ENCODE measurements at places on chromosomes 16 and 17. TPM values are rescaled to one million over a fixed set of nuclear protein-coding genes. Genes with fewer than 3 reads are reported as not detected.

Gene GAS2L2
- 0.22 TPM for total RNA-seq

Gene CES5A
- total RNA-seq = not detected

Gene CLEC18C
- not detected for total RNA-seq

Gene TP53TG3
- not detected for total RNA-seq

Gene SGCA
- total RNA-seq = not detected

Gene RANBP10
- total RNA-seq = 12.0 TPM

Gene ABHD15
- total RNA-seq = 4.9 TPM

DNA sequence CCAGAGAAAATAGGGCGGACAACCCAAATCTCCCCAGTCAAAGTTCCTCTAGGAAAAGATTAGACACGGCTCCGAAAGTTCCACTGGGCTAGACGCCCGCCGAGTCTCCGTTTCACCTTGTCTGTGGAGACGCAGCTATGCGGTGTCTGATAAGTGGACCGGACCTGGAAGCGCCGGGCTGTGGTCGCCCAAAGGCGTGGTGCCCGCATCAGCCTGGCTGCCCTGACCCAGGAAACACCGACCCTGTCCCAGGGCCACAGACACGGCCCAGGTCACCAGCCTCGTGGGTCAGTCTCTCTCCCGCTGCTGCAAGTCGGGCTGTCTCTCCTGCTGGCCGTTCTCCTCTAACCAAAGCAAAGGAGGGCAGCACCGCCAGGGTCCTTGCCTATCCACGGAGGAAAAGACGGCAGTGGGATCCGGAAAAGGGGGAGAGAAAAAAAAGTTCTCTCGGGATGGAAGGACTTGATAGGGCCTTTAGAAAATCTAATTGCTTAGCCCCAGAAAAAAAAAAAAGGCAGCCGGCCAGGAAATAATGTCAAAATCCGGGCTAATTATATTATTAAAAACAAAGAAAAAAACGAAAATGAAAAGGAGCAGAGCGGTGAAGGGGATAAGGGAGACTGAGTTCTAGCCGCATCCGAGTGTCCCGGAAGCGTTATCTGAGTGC lies 13.9 kb upstream of the FOXF1 start:
- H3K36me3 ChIP-seq = no peaks in the 10 kb centered on the region
- H3K27me3 ChIP-seq = peaks cover 60% of the 10 kb centered on the region
- no peak overlapping the region for H3K4me3 ChIP-seq
- DNase-seq = no peak
- H3K27ac ChIP-seq = no peak overlapping the region

DNA sequence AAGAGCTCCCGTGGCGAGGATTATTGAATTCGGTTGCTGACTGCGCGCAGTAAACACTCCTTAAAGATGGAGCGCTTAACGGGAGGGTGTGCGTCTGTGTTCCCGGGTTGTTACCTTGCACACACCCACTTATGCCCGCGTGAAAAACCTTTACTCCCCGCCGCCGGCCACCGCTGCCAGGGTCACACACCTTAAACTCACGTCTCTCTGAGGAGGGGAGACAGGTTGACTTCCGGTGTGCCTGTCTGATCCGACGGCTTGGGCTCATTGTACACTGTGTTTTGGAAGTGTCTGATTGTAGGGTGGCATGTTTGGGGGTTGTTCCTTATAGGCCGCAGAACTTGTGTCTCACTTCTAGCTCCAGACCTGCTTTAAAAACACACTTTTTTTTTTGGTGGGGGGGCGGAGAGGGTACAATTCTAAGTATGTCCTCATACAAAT lies 66.8 kb downstream of the KPNA2 start:
- DNase-seq = peak; percentile 35
- no peaks in the 10 kb centered on the region for H3K36me3 ChIP-seq
- peaks cover 18% of the 10 kb centered on the region for H3K4me1 ChIP-seq
- peak overlapping the region; percentile 72 for H3K4me3 ChIP-seq

DNA sequence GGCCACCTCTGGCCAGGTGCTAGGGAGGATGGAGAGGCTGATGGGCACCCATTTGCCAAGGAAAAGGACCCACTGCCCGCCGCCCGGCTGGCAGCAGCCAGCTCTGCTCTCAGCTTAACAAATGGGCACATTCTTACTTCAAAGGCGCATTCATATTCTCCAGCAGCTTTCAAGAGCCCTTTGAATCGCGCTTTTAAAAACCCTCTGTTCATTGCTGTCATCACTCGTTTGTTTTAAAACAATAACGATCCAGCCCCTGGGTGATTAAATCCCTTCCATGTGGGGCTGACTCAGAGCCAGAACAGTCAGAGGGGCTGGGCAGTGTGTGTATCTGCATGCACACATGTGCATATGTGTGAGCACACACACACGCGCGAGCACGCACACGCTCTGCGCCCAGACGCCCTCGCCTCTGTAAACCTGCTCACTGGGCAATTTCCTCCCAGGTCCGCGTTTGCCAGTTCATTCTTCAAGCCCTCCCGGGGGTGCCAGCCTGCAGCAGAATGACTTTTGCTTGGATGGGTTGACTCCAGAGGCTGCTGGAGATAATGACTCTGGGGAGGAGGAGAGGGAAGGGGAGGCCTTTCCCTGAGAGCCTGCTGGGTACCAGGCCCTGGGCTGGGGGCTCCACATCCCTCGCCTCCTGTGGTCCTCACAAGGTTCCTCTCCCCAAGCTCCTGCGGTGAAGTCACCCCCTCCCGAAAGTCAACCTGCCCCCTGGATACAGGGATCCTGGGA lies 133.1 kb downstream of the SDK2 start:
- no peaks in the 10 kb centered on the region for H3K4me1 ChIP-seq
- peaks cover 2% of the 10 kb centered on the region for H3K27me3 ChIP-seq
- DNase-seq = no peak

GRCh38 chr17:76076765-76077583 lies 2.0 kb upstream of the ZACN start:
- no peak overlapping the region for H3K27ac ChIP-seq
- peak; percentile 57 for DNase-seq
- peaks cover 33% of the 10 kb centered on the region for H3K27me3 ChIP-seq
- peaks cover 67% of the 10 kb centered on the region for H3K4me1 ChIP-seq

DNA sequence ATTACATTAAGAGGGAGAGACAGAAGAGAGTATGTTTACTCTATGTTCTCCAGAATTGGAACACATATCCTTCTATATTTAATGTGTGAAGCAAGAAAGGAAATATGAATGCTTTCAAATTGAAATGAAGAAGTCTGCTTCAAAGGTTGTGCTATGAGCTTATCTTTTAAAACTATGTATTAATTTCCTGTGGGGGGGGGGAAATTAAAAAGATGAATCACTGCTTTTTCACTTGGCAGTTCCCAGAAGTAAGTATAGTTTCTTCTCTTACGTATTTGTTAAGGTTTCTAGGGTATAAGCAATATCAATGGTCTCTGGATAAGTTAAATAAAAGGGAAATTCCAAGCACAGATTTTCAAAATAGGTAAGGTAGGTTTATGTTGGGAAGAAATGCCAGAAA lies 7.0 kb downstream of the TERF2 start:
- no peak overlapping the region for H3K4me3 ChIP-seq
- no peak overlapping the region for H3K27ac ChIP-seq
- no peaks in the 10 kb centered on the region for H3K4me1 ChIP-seq

DNA sequence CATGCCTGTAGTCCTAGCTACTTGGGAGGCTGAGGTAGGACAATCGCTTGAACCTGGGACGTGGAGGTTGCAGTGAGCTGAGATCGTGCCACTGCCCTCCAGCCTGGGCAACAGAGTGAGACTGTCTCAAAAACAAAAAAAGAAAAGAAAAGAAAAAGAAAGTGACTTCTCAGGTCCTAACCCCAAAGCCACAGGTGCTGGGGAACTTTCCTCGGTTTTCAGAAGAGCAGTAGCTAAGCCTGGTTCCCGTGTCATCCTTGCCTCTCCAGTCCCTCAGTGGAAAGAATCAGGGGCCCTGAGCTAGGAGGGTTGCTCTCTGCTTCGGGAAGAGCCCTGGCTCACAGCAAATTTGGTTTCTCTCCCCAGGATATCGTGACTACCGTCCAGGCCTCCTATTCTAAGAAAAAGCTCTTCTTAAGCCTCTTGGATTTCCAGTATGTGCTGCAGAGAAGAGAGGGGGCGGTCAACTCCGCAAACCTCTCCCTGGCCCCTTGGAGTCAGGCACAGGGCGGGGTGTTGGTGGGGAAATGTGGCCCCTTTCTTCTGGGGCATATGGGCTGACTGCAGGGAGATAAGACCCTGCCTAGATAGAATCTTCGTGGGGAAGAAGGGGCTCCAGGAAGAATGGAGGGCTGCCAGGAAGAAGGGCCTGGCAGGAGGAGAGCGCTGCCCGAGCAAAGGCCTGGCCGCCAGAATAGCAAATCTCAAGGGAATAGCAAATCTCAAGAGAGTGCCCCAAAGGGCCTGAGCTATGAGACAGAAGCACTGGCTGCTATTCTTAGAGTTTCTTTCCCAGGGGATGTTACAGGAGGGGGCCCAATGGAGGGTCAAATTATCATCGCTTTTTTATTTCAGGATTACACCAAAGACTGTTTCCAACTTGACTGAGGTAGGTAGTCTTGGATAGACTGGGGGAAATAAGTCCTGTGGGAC lies 8.3 kb upstream of the NLRC5 start:
- H3K27me3 ChIP-seq = no peaks in the 10 kb centered on the region
- no peak overlapping the region for H3K4me3 ChIP-seq
- no peak for DNase-seq
- no peak overlapping the region for H3K27ac ChIP-seq

GRCh38 chr16:83458612-83459011 lies 349.2 kb upstream of the HSBP1 start:
- no peaks in the 10 kb centered on the region for H3K4me1 ChIP-seq
- peaks cover 2% of the 10 kb centered on the region for H3K27me3 ChIP-seq
- no peaks in the 10 kb centered on the region for H3K36me3 ChIP-seq
- H3K27ac ChIP-seq = no peak overlapping the region
- H3K4me3 ChIP-seq = no peak overlapping the region

GRCh38 chr17:18217412-18218015 lies 7.9 kb upstream of the LLGL1 start:
- no peaks in the 10 kb centered on the region for H3K36me3 ChIP-seq
- H3K27me3 ChIP-seq = no peaks in the 10 kb centered on the region
- DNase-seq = peak; percentile 82

GRCh38 chr17:70345061-70345460 lies 175.7 kb downstream of the KCNJ2 start:
- no peaks in the 10 kb centered on the region for H3K36me3 ChIP-seq
- no peak overlapping the region for H3K27ac ChIP-seq
- no peaks in the 10 kb centered on the region for H3K27me3 ChIP-seq
- no peak for DNase-seq
- no peaks in the 10 kb centered on the region for H3K4me1 ChIP-seq
- no peak overlapping the region for H3K4me3 ChIP-seq
